ENCODE measurements at places on chromosomes 11 and 22. TPM values are rescaled to one million over a fixed set of nuclear protein-coding genes. Genes with fewer than 3 reads are reported as not detected.

SCUBE1 gene
- polyA plus RNA-seq: 13.1 TPM

RBMXL2 gene
- polyA plus RNA-seq: 1.5 TPM

FIBIN gene
- 97.6 TPM for polyA plus RNA-seq

PTDSS2 gene
- 49.6 TPM for polyA plus RNA-seq

TRIM49 gene
- polyA plus RNA-seq: not detected

CCDC73 gene
- 0.33 TPM for polyA plus RNA-seq

FAM83F gene
- polyA plus RNA-seq: 0.78 TPM

MB gene
- 0.41 TPM for polyA plus RNA-seq

TRIM51 gene
- polyA plus RNA-seq: not detected

RIMBP3B gene
- polyA plus RNA-seq: not detected

NXPE2 gene
- 0.54 TPM for polyA plus RNA-seq

SLC22A12 gene
- polyA plus RNA-seq: not detected

ROBO4 gene
- 23.6 TPM for polyA plus RNA-seq

ZNRF3 gene
- 12.3 TPM for polyA plus RNA-seq

NPTXR gene
- polyA plus RNA-seq: 94.0 TPM

RTCB gene
- 70.2 TPM for polyA plus RNA-seq

NRGN gene
- polyA plus RNA-seq: 33.3 TPM

LRRC74B gene
- polyA plus RNA-seq: 1.7 TPM

CATSPERZ gene
- 1.4 TPM for polyA plus RNA-seq

OR52E8 gene
- polyA plus RNA-seq: not detected

ARHGAP42 gene
- 15.6 TPM for polyA plus RNA-seq

CCDC87 gene
- 0.32 TPM for polyA plus RNA-seq

FXYD2 gene
- 5.0 TPM for polyA plus RNA-seq

CCDC116 gene
- polyA plus RNA-seq: 0.63 TPM

MUC2 gene
- polyA plus RNA-seq: not detected

VSIG10L2 gene
- not detected for polyA plus RNA-seq

CST6 gene
- polyA plus RNA-seq: not detected

ZNF74 gene
- 27.1 TPM for polyA plus RNA-seq

DBX1 gene
- not detected for polyA plus RNA-seq

RFPL1 gene
- polyA plus RNA-seq: 6.3 TPM

KCNK4 gene
- polyA plus RNA-seq: 7.8 TPM

APOL1 gene
- polyA plus RNA-seq: 3.9 TPM

ADAMTS15 gene
- polyA plus RNA-seq: 13.5 TPM

USP2 gene
- polyA plus RNA-seq: 13.8 TPM

GRK3 gene
- 30.7 TPM for polyA plus RNA-seq

C11orf91 gene
- polyA plus RNA-seq: not detected

PRDM10 gene
- 10.8 TPM for polyA plus RNA-seq

FOLR1 gene
- polyA plus RNA-seq: 4.7 TPM

ME3 gene
- polyA plus RNA-seq: 43.9 TPM

C1QTNF4 gene
- 113 TPM for polyA plus RNA-seq

KRTAP5-2 gene
- not detected for polyA plus RNA-seq

PGA5 gene
- polyA plus RNA-seq: 0.77 TPM

CBLIF gene
- not detected for polyA plus RNA-seq

OR5P2 gene
- polyA plus RNA-seq: not detected
